GM23338 (cell line): ENCODE measurements at places on chromosomes 4 and X.

- DNase-seq, result no peak
Measured at GRCh38 chrX:126695375-126695896, 124.1 kb upstream of the PRR32 start.

GRCh38 chr4:40337523-40337922 lies 2.4 kb downstream of the CHRNA9 start:
- DNase-seq, result no peak

DNA sequence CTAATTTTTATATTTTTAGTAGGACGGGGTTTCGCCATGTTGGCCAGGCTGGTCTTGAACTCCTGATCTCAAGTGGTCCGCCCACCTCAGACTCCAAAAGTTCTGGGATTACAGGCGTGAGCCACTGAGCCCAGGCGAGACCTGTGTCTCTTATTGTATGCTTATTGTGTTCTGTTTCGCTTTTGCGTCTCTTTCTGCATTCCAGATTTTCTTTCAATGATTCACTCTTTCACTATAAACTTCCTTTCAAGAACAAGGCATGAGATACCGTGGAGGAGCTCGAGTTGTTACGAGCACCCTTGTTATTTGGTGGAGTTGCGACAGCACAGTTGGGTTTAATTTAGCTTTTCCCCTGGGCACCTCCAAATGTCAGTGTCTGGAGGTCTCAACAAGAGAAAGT lies 366.7 kb upstream of the FAT1 start:
- DNase-seq, result no peak

DNA sequence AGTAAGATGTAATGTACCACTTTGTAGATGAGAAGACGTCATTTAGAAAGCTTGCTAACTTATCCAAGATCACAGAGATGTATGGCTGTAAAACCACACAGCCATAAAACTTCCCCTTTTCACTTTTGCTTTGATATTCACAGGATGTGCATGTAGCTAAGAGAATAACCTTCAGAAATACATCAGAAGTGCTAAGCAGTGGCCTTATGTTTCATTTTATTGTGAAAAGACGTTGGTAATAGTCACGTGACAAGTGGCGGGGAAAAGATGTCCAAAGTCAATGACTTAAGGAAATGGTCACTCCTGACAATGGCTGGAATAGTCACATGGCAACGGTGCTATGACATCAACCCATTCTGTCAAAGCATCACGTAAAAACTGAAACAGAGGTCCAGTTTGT lies 12.9 kb upstream of the WDR17 start:
- no peak for DNase-seq

DNA sequence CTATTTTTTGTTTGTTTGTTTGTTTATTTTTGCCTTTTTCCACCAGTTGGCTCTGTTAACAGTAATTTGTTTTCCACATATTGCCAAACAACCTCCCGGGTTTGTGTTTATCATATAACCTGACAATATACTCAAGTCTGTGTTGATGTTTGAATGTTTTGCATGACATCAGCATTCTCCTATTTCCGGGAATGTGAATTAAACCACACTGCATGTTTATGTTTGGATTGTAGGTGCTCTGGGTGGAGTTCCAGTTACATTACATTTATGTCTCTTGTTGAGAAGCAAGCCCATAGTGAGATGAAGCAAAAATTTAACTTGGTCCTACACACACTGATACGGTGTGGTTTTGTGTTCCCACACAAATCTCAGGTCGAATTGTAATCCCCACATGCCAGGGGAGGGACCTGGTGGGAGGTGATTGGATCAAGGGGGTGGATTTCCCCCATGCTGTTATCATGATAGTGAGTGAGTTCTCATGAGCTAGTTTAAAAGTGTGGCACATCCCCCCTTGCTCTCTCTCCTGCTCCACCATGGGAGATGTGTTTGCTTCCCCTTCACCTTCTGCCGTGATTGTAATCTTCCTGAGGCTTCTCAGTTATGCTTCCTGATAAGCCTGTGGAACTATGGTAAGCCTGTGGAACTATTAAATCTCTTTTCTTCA lies 54.4 kb upstream of the CLNK start:
- no peak for DNase-seq

DNA sequence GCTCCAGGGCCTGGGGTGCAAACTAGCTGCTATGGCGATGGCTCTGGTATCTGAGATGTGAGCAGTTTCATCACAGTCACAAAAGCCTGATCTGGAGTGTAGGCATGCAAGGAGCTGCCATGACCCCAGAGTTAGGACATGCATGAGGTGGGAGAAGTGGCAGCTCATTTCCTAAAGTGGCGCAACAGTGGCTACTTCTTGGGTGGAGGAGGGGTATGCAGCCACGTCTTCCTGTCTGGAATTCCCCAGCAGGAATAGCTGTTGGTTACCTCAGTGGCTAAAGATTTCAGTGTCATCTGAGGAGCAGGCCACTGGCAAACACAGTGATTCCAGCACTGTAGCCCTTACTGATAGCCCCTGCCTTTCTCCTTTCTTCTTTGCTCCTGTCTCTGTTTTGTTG lies 1382.5 kb downstream of the C4orf33 start:
- DNase-seq, result peak; percentile 4

- DNase-seq, result no peak
Measured at GRCh38 chrX:97787849-97788248, 904.1 kb downstream of the RPA4 start.

DNA sequence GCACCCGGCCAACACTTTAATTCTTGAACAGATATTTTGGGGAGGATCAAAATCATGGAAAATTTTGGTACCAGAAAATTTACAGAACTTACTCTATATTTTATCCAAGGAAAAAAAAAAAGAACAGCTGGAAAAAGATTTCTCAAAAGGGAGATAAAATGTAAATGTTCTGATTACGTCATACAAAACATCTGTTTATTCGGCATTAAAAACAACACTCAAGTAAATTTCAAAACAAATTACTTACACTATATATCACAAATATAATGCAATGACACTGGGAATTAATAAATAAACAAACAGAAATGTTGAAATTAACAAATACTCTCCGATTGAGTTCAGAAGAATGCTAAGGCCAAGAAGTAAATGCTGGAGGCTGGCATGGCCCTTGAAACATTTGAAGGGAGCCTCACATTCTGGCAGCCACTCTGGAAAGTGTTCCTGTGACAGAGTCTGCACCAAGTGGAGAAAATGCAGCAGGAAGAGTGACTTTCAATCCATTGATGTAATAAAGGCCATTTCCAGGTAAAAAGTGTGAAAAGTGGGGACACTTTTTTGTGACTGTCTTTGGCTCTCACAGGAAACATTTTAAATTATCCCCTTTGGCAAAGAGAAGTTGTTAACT lies 486.0 kb upstream of the CTSO start:
- DNase-seq, result no peak

DNA sequence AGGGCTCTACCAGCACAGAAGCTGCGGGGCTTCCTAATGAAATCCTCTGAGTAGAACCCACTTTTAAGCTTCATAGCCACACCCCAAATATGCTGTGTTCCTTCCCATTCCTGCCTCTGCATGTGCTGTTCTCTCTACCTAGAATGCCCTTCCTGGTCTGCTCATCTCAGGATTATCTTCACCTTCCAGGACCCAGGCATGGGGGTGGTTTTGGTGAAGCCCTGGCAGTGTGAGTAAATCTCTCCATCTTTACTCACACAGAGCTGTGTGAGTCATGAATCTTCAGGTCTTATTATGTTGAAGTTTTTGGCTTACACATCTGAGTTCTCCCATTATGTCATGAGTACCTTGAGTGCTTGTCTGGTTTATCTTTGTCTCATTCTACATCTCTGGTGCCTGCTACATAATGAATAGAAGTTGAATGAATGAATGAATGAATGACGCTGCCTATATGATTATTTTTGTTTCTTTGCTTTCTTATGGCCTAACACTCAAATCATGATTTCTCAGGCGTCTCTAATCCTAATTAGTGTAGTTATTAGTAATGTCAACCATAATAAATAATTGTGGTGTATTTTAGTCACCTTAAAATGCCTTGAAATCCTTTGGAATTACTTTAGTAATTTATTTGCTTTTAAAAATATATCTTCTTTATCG lies 41.9 kb downstream of the HADH start:
- DNase-seq, result peak; percentile 27

- DNase-seq, result no peak
Measured at GRCh38 chrX:66015152-66015831, 24.6 kb downstream of the VSIG4 start.

- DNase-seq, result no peak
Measured at GRCh38 chr4:20421603-20421985, 169.9 kb downstream of the SLIT2 start.

DNA sequence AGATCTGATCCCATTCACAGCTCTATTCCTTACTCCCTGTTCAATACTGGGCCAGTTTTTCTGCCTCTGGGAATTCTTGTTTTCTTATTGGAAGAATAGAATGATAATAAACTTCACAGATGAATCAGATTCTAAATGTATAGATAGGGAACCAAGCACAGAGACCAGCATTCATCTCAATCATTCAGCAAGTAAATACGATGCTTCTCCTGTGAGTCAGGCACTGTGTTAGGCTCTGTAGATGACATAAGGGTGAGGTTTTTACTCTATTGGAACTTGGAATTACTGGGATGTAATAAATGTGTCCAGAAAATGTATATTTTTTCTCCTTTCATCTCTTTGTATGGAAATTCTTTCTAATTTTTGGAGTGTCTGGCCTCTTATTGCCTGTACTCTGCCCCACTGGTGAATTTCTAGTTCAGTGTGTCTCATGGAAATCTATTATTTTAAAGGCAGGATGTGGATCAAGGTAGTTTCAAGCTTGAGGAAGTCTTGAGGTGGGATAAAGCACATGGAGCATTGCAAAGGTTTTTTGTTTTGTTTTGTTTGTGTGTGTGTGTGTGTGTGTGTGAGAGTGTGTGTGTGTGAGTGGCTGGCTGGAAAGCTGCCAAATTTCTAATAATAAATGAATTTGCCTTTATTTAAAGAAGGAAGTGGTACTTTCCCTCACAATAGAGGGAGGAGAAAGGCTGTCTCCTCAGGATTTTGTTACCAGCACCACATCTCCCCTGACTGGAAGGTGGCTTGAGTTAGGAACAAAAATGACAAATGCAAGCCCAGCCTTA lies 117.9 kb upstream of the HS3ST1 start:
- DNase-seq, result no peak

GRCh38 chrX:124347242-124347641 lies 879 bp downstream of the SH2D1A start:
- DNase-seq, result no peak

- no peak for DNase-seq
Measured at GRCh38 chrX:153697924-153698865, 10.5 kb downstream of the SLC6A8 start.

DNA sequence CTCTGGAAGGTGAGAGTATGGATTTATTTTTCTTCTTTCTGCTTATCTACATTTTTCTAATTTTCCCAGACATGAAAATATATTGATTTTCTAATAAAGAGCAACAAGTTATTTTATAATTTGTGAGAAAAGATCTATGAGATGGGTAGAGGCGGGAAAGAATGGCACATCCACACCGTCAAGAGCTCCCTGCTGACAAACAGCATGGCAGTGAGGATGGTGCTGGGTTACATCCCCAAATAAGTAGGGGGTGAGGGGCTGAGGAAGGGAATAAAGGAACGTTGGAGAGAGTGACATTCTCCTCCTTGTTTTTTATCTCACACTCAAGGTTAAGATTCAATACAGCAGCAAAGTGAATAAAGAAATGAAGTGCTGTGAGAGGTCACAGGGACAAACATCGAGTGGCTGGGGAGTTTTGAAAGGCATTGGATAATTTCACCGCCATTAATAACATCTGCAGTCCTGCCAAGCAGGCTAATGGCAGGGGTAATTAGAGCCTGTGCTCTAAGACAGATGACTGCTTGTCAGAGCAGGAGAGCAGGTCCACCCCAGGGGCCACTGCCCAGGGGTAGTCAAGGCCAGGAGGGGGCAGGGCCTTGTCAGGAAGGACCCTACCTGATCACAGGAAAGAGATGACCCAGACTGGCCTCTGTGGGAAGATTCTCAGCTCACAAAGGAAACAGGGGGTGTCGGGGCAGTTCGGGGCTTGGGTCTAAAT lies 323.8 kb downstream of the FBXW7 start:
- DNase-seq, result no peak

DNA sequence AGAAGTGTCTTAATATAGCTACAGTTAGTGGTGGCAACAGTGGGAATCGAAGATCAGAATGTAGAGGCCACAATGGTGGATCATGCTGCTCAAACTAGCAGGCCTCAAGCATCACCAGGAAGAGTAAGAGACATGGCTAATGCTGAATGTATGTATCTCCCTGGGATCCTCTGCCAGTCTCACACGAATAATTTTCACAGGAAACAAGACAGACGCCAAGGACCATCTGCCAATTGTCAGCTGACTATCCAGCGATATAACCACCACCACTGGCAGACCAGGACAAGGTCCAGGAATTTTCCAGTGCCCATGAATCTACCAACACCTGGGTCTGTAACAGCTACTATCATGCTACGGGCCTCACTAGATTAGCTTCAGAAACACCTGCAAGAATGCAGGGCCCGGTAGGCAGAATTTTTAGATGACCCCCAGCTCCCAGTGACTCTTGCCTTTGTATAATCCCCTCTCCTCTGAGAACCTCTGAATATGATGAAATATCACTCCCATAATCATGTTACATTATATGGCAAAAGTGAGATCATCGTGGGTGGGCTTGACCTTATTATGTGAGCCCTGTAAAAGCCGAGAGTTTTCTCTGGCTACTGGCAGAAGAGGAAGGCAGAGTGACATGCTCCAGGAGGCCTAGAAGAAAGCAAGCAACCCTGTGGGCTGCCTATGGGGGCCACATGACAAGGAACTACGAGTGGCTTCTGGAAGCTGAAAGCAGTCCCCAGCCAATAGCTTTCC lies 429.8 kb downstream of the BCOR start:
- no peak for DNase-seq

DNA sequence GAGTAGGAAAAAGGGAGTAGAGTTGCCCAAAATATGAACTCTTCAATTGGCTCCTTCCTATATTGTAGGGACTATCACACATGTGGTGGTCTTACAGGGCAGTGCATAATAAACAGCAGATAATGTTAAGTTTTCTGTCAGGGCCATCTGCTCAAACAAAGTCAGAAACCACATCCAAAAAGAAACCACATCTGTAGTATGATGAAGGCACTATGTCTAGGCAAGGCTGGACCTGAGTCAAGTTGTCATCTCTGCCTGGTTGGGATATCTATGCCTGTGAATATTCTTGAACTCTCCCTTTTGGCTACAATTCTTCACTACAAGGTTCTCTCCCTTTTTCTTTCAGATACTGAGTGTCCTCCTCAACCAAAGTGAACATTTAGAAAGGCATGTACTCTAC lies 109.4 kb upstream of the C1GALT1C1 start:
- no peak for DNase-seq

DNA sequence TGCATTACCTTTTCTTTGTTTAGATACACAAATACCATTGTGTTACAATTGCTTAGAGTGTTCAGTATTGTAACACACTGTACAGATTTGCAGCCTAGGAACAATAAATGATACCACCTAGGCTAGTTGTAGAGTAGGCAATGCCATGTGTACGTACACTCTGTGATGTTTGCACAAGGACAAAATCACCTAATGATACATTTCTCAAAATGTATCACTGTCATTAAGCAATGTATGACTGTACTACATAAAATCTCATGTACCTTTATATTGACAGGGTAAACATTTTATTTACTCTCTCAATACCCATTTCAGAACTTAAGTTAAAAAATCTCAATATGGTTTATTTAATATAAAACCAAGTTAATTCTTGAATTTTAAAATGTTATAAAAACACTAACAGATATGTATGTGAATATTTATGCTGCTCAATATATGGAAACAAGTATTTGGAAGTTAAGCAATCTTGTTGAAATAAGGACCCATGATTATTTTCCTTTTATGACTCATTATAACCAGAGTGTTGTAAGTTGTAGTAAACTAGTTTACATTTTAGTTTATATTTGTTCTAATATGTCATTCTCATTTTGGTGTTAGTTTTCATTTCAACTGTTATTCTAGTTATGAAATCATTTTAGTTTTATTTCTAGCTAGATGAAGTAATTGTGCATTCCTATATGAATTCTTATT lies 409.2 kb downstream of the TLL1 start:
- DNase-seq, result no peak
